ENCODE measurements at places on chromosomes 3 and 15. TPM values are rescaled to one million over a fixed set of nuclear protein-coding genes. Genes with fewer than 3 reads are reported as not detected.

DNA sequence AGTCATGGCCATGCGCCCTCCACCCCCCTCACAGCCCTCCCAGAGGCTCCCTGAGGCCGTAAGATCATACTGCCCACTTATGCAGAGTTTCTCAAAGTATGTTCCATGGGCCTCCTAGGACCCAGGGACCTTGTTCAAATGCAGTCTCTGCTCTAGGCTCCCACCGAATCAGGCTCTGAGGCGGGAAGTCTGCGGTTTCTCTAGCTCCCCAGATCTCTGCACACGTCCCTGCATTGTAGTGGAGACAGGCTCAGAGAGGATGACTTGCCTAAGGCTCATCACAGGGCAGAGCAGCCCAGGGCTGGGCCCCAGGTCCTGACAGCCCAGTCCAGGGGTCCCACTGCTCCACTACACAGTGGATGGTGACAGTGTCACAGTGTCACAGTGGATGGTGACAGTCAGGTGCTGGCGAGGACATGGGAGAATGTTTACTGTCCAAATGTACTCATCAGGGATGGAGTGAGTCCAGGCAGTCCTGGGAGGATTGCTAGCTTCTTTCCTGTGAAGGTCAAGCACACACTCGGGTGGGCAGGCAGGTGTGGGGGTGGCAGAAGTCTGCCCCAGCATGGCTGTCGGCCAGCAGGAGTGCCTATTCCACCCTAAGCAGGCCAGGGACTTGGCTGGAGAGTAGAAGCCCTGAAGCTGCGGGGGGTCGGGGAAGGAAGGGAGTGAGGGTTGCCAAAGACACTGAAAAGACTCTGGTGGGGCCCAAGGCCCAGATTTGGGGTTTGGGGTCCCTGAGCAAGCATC lies 12.4 kb downstream of the ANKRD63 start:
- DNase-seq = no peak

The LRRC31 gene
- 0.78 TPM for total RNA-seq

DNA sequence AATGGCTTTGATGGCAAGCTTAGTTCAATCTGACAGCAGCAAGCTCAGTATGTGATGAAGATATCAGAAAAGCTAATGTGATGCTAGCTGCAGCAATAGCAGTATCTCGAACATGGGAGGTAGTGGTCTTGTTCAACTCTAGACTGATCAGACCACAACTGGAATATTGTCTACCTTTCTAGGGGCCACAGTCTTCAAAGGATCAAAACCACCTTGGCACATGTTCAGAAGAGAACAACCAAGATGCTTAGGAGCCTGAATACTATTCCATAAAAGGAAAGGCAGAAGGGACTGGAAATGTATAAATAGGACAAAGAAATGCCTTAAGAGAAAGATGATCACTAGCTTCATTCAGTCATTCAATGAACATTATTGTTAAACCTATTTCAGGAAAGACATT lies 2.3 kb downstream of the C3orf70 start:
- DNase-seq = no peak

The SMCO1 gene
- total RNA-seq = not detected

GRCh38 chr3:135326851-135327250 lies 531.8 kb downstream of the EPHB1 start:
- no peak for DNase-seq

The CAMKV gene
- total RNA-seq = not detected

DNA sequence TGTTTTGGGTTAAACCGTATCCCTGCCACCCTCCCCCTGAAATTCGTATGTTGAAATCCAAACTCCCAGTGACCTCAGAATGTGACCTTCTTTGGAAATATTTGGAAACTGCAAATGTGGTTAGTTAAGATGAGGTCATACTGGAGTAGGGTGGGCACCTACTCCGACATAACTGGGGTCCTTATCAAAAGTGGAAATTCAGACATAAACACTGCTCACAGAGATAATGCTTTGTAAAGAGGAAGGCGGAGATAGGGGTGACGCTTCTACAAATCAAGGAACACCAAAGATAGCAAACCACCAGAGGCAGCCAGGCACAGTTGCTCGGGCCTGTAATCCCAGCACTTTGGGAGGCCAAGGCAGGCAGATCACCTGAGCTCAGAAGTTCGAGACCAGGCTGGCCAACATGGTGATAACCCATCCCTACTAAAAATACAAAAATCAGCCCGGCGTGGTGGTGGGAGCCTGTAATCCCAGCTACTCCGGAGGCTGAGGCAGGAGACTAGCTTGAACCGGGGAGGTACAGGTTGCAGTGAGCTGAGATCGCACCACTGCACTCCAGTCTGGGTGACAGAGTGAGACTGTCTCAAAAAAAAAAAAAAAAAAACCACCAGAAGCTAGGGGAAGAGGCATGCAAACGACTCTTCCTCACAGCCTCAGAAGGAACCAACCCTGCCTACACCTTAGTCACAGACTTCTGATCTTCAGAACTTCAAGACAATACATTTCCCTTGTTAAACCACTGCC lies 51.1 kb upstream of the CHD2 start:
- DNase-seq = no peak

DNA sequence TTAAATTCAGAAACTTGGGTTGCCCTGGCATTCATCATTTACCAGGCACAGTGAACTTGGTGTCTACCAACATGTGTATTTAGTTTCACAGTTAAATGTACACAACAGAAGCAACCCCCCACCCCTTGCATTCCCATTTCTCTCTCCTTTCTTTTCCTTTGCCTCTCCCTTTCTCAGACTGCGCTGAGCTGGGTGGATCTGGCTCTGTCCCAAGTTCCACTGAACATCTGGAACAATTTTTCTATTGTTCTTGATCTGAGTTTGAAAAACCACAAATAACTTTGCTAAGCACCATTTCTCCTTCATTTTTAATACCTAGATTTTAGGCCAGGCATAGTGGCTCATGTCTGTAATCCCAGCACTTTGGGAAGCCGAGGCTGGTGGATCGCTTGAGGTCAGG lies 242.2 kb downstream of the ABHD5 start:
- DNase-seq = no peak

The AP2M1 gene
- 243 TPM for total RNA-seq

The MTHFS gene
- total RNA-seq = 24.9 TPM

DNA sequence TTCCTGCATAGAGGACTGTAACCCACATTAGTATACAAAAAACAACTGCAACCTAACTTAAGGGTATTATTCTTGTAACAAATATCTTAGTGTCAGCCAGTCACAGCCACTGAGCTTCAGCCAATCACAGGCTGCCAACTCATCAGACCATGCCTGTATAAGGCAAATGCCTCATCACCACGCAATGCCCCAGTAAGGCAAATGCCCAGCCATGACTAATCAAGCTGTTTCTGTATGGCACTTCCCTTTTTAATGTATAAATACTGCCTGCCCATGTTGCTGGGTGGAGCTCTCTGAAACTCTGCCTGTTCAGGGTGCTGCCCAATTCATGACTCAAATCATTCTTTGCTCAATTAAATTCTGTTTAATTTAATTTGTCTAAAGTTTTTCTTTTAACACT lies 18.4 kb upstream of the GABRA5 start:
- DNase-seq = no peak

- no peak for DNase-seq
These were observed 81.9 kb downstream of the FGF12 start for GRCh38 chr3:192645437-192645836.

The MNS1 gene
- 1.1 TPM for total RNA-seq

The STARD5 gene
- total RNA-seq = 17.5 TPM

DNA sequence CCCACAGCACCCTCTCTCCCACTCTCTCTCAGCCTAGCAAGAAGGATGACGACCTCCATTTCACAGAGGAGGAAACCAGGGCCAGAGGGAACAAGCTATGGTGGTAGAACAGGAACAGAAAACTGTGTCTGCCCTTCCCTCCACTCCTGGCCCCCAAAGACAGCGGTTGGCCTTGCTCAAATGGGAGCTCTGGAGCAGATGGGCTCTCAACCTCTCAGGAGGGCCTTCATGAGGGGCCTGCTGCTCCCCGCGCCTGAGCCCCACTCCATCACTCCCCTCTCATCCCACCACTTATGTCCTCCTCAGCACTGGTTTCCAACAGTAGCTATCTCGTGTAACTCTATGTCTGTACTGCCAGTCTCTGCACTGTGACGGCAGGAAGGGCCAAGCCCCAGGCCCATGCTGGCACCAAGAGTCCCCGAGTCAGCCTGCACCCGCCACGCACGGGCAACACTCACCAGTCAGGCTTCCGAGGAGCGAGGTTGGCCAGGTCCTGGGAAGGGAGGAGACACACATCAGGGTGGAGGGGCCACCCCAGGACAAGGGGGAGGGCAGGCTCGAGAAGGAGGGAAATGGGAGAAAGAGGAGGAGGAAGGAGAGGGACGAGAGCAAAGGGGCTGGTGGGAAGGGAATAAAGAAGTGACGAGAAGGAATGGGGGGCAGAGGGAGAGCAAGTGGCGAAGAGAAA lies 45.5 kb downstream of the PTH1R start:
- DNase-seq = no peak

DNA sequence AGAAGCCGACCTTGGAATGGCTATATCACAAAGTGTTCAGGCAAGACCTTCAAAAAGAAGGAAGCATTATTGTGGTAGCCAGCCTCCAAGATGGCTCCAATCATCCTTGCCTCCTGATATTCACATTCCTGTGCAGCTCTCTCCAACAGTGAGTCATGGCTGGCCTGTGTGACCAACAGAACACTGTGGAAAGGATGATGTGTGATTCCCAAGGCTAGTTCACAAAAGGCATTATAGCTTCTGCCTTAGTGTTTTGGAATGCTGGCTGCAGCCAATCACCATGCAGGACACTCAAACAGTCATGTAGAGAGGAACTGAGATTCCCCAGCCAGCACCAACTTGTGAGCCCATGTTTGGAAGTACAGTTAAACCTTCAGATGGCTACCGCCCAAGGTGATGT lies 102.6 kb downstream of the EFL1 start:
- DNase-seq = no peak

DNA sequence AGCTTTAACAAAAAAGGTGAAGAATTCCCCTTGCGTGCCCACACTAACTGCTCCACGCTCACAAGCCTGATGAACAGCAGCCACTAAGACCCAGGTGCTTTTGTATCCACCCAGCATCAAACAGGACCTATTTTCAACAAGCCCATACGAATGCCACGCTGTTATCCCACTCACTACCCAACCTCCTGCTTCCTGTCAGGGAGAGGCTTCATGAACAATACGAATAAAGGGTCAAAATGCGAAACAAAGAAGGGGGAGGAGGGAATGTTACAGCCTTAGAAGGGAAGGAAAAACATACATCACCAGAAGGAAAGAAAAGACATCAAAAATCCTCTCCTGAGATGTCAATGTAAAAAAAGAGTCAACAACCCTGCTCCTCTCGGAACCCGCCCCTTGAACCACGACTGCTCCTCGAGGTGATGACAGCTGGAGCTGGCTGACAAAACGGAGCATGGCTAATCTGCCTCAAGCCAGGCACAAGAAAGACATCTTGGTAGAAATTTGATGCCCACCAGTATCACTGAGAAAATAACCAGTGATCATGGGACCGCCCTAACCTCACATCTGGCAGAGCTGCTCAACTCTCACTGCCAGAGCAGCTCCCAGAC lies 9.7 kb downstream of the ERC2 start:
- DNase-seq = no peak

The FBXO40 gene
- 0.23 TPM for total RNA-seq

DNA sequence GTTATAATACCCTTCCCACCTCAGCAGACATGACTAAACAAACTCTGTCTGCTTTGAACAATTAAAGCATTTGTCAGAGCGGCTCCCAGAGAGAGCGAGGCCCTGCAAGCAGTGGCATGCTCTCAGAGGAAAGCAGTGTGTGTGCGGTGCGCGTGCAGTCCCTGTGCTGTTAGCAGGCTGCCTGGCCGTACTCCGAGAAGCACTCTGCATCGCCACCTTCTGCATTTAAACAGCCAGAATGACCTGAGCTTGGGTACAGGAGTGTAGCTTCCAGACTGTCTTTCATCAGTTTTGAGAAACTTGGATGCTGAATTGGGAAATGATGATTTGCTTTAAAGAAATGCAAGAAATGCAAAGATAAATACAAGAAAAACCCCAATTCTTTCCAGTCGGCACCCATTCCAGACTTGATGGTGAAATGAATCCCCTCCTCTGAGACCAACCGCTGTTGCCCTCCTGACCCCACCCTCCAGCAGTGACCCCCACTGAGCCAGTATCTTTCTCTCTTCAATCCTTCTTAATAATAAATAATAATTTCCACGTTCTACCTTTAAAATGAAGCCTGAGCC lies 113.5 kb downstream of the VGLL4 start:
- peak; percentile 81 for DNase-seq

The GOLGA6L10 gene
- 4.3 TPM for total RNA-seq

The AMOTL2 gene
- 76.2 TPM for total RNA-seq

- DNase-seq = no peak
These were observed 54.9 kb downstream of the EPHB3 start for GRCh38 chr3:184616436-184616835.

GRCh38 chr3:34575776-34576175 lies 777.3 kb downstream of the PDCD6IP start:
- DNase-seq = no peak

DNA sequence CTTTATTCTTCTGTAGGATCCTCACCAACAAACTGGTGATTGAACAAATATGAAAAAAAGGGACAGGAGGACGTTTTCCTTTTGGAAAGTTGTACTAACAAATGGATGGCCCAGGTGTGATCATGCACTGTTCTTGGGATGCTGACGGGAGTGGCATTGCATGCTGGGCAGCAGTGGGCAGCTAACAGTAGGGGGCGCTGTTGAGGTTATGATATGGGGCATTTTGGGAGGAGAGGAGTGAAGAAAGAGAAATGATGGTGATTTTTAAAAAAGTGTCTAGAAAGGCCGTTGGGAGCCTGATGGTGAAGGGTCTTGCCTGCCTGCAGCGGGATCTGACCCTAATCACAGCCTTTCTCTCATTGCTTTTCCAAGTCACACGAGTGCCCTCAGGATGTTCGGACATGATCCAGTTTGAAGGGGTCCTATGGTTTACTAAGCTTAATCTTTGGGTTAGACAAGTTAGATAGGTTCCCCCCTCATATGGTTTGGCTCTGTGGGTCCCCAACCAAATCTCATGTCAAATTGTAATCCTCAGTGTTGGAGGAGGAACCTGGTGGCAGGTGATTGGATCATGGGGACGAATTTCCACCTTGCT lies 46.2 kb upstream of the PRTG start:
- no peak for DNase-seq

GRCh38 chr3:46196261-46196957 lies 11.7 kb downstream of the CCR1 start:
- no peak for DNase-seq

- no peak for DNase-seq
These were observed 8.4 kb upstream of the CDC25A start for GRCh38 chr3:48196611-48197010.

DNA sequence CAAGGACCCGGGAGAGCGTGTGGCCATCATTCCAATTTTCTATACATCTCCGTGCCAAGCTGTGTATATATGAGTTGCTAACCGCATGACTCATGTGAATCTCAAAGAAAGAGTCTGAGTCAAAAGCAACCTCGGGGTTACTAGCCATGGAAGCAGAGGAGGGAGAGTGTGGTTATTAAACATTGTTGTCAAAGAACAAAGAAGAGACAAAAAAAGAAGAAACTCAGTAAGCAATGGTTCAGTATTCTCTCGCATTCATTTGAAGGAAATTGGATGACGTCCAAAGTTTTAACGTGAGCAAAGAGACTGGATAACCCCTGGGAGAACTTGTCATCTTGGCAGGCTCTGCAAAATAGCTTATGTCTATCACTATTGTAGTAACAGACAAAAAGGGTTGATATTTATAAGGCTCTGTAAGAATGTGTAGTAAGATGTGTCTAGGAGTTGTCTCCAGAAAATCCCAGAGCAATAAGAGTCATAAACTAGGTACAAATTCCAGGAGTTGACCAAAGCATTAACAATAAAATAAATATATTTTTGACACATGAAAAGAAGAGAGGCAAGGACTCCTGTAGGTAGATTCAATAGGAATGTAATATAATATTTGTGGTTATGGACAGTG lies 52.8 kb upstream of the GRM7 start:
- no peak for DNase-seq

The AMT gene
- total RNA-seq = 29.1 TPM

All from ureter (tissue), 1 donor.